ENCODE measurements at places on chromosomes 16 and 17.
A peak's percentile ranks its signal among the peaks of the same experiment; 100 is the strongest.

- no peak for DNase-seq
Measured at GRCh38 chr17:29571486-29571882, 3.0 kb downstream of the TP53I13 start.

- DNase-seq: no peak
Measured at GRCh38 chr16:140175-140857, 1.8 kb upstream of the NPRL3 start.

DNA sequence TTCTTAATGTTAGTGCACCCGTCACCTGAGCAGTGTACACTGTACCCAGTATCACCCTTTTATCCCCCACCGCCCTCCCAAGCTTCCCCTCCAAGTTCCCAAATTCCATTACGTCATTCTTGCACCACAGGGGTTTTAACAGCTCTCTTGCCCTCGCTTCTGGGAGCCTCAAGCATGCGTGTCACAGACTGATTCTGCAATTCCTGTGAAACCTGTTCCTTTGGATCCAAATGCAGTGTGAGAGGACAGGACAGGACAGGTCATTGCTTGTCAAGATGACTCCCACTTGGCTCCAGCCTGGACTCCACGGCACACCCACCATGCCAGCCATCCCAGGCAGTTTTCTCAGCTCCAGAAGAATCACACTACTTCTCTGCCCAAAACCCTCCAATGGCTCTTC is 44.1 kb downstream of the CYB5D2 start:
- no peak for DNase-seq

DNA sequence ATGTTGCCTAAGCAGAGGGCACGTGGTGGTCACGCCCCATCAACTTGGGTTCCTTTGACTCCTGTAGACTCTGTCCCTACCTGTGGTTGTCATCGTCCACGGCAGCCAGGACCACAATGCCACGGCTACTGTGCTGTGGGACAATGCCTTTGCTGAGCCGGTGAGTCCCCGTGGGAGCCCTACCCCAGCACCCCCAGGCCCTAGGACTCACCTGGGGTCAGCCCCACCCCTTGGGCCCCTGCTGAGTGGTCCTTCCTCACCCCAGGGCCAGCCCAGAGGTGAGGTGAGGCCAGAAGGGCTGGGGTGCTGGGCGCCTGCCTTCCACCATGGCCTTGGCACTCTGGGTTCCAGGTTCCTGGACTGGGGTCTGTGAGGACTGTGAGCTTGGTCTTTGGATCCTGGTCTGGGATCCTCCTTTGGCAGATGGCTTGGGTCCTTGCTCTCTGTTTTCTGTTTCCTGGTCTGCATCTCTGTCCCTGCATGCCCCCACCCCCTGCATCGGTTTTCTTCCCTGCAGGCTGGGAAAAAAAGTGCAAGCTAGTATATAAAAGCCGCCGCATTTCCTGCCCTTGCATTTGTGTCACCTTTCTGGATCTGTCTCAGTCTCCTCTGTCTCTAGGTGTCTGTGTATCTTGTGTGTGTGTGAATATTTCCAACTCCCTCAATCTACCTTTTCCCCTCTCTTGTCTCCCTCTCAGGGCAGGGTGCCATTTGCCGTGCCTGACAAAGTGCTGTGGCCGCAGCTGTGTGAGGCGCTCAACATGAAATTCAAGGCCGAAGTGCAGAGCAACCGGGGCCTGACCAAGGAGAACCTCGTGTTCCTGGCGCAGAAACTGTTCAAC is 17.5 kb downstream of the STAT5A start:
- DNase-seq: no peak

GRCh38 chr17:42618442-42619150 is 9.1 kb downstream of the TUBG1 start:
- DNase-seq: no peak

DNA sequence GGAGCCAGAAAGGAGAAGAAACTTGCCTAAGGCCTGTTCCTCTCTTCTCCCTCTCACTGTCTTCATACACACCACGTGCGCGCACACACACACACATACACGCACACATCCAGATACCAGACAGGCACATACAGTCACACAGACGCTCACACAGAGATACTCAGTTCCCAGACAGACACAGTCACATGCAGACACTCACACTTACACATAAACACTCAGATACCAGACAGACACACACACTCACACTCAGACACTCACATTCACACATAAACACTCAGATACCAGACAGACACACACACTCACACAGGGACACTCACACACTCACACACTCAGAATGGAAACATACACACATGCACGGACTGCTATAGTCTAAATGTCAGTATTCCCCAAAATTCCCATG is 24.1 kb upstream of the MMP2 start:
- no peak for DNase-seq

- DNase-seq: no peak
Measured at GRCh38 chr17:40686192-40686591, 17.4 kb downstream of the KRT24 start.

- DNase-seq: no peak
Measured at GRCh38 chr17:57234061-57234738, 22.1 kb upstream of the MSI2 start.

- no peak for DNase-seq
Measured at GRCh38 chr17:18182978-18183333, 672 bp upstream of the ALKBH5 start.

DNA sequence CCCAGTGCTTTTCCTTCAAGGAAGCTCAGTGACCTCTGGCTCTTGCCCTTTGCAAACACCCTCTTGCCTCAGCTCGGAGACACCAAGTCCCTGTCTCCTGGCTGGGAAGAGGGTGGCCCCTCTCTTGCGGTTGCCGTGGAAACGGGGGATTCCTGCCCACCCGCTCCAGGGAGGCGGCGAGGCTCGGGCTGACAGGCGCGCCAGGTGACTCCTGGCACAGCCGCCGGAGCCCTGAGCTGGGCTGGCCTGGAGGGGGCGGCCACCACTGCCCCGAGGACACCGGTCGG is 71.4 kb downstream of the ABR start:
- peak; percentile 23 for DNase-seq

- no peak for DNase-seq
Measured at GRCh38 chr16:76653390-76654026, 376.3 kb downstream of the CNTNAP4 start.

GRCh38 chr17:2582493-2582892 is 11.0 kb upstream of the PAFAH1B1 start:
- DNase-seq: no peak

DNA sequence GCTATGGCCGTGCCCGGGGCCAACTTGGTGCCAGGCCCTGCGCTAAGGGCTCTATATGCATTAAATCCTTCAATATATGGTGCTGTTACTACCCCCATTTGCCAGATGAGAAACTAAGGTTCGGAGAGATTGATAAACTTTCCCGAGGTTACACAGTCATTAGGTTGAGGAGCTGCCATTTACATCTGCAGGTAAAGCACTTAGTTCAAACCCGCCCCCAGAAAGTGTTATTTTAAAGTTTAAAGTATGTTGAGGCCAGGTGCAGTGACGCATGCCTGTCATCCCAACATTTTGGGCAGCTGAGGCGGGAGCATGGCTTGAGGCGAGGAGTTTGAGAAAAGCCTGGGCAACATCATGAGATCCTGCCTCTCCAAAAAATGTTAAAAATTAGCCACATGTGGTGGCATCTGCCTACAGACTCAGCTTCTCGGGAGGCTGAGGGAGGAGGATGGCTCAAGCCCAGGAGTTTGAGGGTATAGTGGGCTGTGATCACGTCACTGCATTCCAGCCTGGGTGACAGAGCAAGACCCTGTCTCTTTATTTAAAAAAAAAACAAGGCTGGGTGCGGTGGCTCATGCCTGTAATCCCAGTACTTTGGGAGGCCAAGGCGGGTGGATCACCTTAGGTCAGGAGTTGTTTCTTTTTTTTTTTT is 264.7 kb downstream of the PARN start:
- no peak for DNase-seq

GRCh38 chr17:79942011-79942405 is 93.7 kb downstream of the TBC1D16 start:
- DNase-seq: no peak

GRCh38 chr16:20744922-20745440 is 3.4 kb upstream of the THUMPD1 start:
- DNase-seq: no peak

DNA sequence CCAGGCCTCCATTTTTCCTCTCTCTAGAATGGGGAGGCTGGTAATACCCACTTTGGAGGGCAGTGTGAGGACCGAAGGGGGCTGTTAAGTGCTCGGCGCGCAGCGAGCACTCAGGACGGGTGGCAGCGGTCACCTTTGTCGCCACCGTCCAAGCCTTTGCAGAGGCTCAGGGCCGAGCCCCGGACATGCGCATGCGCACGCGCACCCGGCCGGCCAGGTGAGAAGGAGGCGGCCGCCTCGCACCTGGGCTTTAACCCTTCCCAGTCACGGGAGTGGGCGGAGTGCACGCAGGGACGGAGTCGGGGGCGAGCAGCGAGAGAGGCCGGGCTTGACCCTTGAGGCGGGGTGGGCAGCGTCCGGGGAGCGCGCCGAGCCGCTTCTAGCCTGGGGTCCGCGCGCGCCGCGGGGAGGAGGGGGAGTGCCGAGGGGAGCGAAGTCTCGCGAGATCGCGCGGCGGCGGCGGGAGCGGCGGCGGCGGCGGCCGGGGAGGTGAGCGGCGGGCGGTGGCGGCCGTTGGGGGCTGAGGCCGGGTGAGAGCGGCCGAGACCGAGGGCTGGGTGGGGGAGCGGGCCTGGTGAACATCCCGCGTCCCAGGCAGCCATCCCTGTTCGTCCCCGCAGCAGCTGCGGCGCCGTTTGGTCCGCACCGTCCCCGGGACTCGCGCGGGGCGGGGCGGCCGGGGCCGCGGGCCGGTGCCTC is at the start of gene MRTFB:
TSS of gene MRTFB (plus strand) at position 443 of the 699 bp plus-strand sequence. CDS start 69,288 bp downstream, outside the sequence.
- DNase-seq: peak; percentile 81

GRCh38 chr16:24282141-24282540 is 26.0 kb downstream of the CACNG3 start:
- no peak for DNase-seq

DNA sequence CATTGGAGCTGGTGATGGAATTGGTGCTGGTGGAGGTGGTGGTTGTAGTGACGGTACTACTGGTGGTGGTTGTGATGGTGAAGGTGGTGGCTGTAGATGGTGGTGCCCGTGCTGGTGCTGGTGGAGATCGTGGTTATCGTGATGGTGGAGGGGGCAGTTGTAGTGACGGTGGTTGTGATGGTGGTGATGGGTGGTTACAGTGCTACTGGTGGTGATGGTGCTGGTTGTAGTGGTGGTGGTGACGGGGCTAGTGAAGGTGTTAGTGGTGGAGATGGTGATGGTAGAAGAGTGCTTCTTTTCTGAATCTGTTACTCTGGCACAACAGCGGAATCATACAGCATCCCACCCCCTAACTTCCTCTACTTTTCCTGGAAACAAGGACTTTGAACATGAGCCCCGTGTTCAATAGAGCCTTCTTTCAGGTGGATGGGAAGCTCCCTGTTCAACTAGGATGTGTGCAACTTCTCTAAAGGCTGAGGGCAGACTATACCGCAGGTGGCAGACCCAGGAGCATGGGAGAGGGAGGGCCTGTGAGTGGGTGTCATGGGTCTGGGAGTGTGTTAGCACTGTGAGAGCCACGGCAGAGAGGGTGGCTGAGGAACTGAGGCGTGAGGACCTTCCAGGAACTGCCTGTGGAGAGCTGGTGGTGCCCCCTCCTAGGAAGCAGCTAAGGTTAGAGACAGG is 8.2 kb downstream of the TBX21 start:
- peak; percentile 59 for DNase-seq

DNA sequence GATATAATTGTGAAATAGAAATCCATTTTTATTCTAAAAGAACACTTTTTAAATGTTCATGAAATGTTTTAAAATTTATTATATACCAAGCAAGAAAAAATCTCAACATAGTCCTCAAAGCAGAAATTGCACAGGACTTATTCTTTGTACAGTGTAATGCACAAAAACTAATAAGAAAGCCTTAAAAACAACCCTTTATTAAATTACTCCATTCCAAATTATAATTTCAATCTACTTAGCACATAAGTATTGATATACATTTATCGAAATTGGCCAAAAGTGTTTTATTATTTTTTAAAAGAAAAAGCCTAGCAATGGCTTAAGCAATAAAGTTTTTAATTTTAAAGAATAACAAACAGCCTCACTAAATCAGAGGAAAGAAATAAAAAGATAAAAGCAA is 19.1 kb downstream of the NLRC5 start:
- DNase-seq: no peak

DNA sequence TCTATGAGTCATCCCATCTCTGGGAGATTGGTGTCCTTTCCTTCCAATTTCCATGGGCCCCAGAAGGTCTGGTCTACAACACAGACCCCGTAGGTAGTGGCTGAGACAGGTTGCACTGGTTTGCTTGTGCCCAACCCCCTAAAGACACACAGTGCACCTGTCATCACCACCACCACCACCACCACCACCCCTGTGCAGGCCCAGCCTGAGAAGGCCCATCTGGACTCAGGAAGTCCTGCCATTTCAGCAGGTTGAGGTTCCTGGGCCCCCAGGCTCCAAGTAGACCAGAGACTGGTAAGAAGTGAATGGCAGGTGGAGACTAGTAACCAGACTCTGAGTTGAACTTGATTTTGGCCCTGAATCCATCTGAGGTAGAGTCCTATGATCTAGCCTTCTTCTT is 25.9 kb upstream of the PHB1 start:
- DNase-seq: no peak

- DNase-seq: no peak
Measured at GRCh38 chr16:66656547-66656946, 40.0 kb downstream of the CMTM4 start.

DNA sequence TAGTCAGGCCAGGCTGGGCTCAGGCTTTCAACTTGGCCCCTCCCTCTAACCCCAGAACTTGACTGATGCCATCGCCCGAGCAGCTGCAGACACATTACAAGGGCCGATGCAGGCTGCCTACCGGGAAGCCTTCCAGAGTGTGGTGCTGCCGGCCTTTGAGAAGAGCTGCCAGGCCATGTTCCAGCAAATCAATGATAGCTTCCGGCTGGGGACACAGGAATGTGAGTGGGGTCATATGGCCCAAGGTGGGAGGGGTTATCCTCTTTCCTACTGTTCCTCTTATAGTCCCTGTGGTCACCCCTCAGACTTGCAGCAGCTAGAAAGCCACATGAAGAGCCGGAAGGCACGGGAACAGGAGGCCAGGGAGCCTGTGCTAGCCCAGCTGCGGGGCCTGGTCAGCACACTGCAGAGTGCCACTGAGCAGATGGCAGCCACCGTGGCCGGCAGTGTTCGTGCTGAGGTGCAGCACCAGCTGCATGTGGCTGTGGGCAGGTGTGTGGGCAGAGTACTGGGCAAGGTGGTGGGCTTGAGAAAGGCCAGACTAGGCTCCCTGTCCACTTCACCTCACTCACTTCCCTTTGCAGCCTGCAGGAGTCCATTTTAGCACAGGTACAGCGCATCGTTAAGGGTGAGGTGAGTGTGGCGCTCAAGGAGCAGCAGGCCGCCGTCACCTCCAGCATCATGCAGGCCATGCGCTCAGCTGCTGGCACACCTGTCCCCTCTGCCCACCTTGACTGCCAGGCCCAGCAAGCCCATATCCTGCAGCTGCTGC is 2.1 kb upstream of the NRN1L start:
- no peak for DNase-seq

DNA sequence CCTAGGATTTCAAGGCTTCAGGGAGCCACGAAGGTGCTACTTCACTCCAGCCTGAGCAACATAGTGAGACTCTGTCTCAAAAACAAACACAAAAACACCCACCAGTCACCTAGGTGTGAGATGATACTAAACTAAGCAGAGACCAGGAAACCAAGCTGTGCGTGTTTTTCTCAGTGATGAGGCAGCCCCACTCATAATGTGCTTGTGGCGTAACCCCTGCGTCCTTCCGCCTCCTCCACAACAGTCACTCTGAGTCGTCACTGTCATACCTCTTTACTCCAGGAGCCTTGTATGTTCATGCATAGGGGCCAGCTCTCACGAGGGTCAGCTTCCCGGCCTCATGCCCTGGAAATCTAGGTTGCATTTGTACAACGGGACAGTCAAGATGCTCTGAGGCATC is 31.1 kb upstream of the SLC47A1 start:
- peak; percentile 51 for DNase-seq
